ENCODE measurements at places on chromosomes 6 and 20. TPM values are rescaled to one million over a fixed set of nuclear protein-coding genes. Genes with fewer than 3 reads are reported as not detected.
A peak's percentile ranks its signal among the peaks of the same experiment; 100 is the strongest.

The ABHD12 gene
- 93.6 TPM for total RNA-seq

- DNase-seq = peak; percentile 83
These were observed 9.1 kb downstream of the SMPDL3A start for GRCh38 chr6:122798099-122798641.

The CSNK2B gene
- total RNA-seq = 219 TPM

GRCh38 chr6:122400121-122400450, 634 bp downstream of the HSF2 start:
- peak; percentile 25 for DNase-seq

DNA sequence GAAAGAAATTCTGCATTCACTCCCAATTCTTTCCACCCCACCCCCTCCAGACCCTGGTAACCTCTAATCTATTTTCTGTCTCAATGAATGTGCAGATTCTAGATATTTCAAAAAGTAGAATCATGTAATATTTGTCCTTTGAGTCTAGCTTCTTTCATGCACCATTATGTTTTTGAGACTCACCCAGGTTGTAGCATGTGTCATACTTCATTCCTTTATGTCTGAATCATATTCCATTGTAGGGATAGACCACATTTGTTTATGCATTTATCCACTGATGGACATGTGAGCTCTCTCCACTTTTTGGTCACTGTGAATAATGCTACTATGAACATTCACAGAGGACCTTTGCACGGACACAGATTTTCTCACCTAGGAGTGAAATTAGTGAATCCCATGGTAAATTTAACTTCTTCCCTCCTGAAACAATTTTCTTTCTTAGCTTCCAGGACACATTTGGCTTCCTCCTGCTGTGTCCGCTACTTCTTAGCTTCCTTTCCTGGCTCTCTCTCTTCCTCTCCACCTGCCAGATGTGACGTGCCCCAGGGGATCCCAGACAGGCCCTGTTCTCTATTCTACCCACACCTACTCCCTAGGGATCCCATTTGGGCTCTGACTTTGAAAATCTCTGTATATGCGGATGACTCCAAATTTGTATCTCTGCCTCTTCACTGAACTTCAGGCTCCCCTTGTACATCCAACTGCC, 24.1 kb upstream of the ARFGEF2 start:
- DNase-seq = peak; percentile 29

- DNase-seq = no peak
These were observed 179.6 kb upstream of the SPTLC3 start for GRCh38 chr20:12829170-12829569.

GRCh38 chr6:36716476-36717093, 19.0 kb downstream of the RAB44 start:
- DNase-seq = peak; percentile 19

- no peak for DNase-seq
These were observed 1157.7 kb upstream of the MAP3K7 start for GRCh38 chr6:91744566-91744965.

DNA sequence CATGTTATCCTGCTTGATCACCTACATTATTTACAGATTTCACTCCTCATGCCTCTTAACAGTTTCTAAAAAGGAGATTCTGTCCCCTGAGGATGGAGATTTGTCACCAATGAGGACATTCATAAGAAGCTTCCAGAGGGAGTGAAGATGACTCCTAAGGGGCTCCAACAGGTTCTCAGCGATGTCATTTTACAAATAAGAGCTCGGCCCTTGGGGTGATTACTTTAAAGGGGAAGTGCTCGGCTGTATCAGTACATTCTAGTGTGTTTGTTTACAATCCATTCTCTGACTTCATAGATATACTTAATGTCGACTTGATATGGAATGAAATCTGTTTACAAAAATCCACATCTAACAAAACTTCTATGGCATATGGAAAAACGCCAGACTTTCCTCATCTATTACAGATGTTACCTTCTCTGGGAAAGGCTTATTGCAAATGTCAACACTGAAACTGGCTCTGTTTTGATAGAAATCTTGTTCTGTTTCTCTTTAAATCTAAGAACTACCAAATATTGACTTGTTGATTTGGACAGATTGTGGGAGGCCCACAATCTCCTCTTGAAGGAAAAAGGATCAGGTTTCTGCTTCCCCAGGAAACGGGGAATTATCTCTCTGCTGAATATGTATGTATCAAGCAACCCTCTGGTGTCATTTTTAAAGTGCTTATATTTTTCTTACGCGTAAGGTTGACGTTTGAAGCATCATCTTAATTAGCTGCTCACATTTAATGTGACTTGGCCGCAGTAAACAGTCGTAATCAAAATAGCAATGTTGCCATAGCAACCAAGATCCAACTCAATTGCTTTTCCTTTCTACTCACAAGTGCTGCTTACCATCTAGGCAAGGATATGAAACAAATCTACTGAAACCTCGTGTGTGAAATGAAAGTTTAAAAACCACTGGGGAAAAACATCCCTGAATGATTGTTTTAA, 95.7 kb downstream of the SHLD1 start:
- DNase-seq = no peak

- no peak for DNase-seq
These were observed 6.1 kb upstream of the POU3F2 start for GRCh38 chr6:98828211-98828788.

- DNase-seq = no peak
These were observed 9.5 kb downstream of the PHACTR3 start for GRCh38 chr20:59613861-59614260.

DNA sequence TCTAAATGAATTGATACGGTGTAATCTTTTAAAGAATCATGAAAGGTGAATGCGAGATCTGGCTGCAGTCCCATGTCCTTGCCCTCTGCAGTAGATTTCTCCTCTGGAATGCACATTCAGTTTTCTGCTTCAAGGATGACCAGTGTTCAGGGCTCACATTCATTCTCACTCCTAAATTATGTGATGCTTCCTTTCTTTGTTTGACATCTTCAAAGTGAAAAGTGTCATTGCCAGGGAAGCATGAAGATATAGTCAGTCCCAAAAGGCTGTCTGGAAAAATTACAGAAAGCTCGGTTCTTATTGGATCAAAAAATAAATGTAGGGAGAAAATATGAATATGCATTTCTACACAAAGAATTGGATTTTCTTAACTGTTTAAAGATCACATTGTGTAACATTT, 395.6 kb downstream of the NKAIN2 start:
- DNase-seq = no peak

- DNase-seq = no peak
These were observed 258.2 kb downstream of the BMP7 start for GRCh38 chr20:57008217-57008616.

- peak; percentile 20 for DNase-seq
These were observed 147.4 kb downstream of the HDGFL1 start for GRCh38 chr6:22716721-22717120.

- no peak for DNase-seq
These were observed 5.4 kb downstream of the SERINC3 start for GRCh38 chr20:44516491-44516890.

GRCh38 chr20:59456342-59457279, 147.7 kb upstream of the PHACTR3 start:
- no peak for DNase-seq

- DNase-seq = peak; percentile 33
These were observed 68.4 kb downstream of the RSPO3 start for GRCh38 chr6:127186889-127187288.

DNA sequence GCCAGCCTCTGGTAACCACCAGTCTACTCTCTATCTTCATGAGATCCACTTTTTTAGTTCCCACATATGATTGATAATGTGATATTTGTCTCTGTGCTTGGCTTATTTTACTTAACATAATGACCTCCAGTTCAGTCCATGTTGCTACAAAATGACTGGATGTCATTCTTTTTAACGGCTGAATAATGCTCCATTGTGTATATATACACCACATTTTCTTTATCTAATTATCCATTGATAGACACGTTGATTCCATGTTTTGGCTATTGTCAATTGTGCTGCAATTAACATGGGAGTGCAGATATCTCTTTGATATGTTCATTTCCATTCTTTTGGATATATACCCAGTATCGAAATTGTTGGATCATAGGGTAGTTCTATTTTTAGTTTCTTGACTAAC, 89.3 kb downstream of the ATRN start:
- no peak for DNase-seq

The GINS1 gene
- 21.1 TPM for total RNA-seq

The COL9A3 gene
- 59.7 TPM for total RNA-seq

DNA sequence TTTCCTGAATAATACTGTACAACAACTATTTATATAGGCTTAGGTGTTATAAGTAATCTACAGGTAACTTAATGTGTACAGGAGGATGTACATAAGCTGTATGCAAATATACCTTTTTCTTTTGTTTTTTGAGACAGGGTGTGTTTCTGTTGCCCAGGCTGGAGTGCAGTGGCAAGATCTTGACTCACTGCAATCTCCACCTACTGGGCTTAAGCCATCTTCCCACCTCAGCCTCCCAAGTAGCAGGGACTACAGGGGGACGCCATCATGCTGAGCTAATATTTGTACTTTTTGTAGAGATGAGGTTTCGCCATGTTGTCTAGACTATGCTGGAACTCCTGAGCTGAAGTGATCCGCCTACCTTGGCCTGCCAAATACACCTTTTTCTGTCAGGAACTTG, 191.7 kb upstream of the ZNF217 start:
- DNase-seq = peak; percentile 36
